Stimulated activated CD8-positive, alpha-beta memory T cell treated with anti-CD3 and anti-CD28 coated beads, Interleukin-4, amount 100 ng/mL, for 48 hours (primary cell): ENCODE measurements at places on chromosomes 1 and 21.

DNA sequence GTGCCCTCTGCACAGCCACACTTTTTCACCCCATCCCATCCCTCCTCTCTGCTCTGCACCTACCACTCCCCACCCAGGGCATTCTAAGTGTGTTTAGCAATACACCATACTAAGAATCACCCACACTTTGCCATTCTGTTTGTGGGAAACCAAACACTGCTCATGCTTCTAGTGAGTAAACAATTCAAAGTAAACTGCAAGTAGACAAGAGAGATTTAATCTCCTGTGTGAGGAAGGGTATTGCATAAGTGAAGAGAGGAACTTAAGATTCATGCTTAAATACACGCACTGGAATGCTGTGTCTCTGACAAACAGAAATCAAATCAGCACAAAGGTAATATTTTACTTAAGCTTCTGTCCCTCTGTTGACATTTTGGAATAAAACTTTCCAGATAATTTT is 4.8 kb upstream of the EDARADD start:
- DNase-seq, result no peak

DNA sequence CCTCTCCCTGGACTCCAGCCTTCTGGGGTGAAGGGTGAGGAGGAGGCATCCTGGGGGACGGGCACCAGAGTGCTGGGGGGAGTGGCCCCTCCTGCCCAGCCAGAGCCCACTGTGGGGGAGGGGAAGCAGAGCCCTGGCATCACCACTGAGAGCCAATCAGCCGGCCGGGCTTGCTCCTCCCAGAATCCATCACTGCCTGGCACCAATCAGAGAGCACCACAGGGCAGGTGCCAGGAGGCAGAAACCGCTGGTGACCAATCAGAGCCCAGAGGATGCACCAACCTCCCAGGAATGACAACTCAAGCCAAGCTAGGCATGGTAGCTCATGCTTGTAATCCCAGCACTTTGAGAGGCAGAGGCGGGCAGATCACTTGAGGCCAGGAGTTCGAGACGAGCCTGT is 27.9 kb downstream of the CASZ1 start:
- no peak for DNase-seq

- DNase-seq, result no peak
Observed at GRCh38 chr1:60992165-60992564, 90.2 kb upstream of the NFIA start.

- DNase-seq, result no peak
Observed at GRCh38 chr1:207191061-207191460, 87.0 kb downstream of the C4BPA start.

DNA sequence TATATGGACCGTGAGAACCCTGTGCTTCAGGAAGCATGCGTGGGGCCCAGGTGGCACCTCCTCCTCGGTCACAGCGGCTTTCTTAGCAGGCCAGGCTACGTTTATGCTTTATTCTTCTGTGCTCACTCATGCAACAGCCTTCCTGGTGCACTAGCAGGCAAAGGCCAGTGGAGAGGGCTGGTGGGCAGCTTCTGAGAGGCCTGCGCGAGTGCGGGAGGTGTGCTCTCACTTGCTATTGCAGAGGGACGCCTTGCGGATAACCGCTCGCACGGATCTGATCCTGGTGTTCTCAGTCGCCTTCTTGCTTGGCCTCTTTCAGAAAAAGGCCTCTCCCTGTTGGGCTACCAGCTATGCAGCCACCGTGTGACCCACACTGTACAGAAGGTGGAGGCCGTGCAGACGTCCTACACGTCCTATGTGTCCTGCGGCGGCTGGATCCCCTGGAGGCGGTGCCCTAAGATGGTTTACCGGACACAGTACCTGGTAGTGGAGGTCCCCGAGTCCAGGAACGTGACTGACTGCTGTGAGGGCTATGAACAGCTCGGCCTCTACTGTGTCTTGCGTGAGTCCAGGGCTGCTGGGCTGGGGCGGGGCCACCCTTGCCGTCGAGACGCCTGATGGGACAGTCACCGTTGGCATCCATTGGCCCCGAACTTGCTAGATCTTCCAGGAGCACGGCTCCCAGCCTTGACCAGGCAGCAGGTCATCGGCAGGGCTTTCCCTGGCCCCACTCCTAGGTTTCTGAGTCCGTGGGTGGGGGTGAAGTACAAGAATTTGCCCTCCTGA is 4.8 kb downstream of the UMODL1 start:
- DNase-seq, result no peak

- no peak for DNase-seq
Observed at GRCh38 chr1:60988891-60989290, 93.5 kb upstream of the NFIA start.

DNA sequence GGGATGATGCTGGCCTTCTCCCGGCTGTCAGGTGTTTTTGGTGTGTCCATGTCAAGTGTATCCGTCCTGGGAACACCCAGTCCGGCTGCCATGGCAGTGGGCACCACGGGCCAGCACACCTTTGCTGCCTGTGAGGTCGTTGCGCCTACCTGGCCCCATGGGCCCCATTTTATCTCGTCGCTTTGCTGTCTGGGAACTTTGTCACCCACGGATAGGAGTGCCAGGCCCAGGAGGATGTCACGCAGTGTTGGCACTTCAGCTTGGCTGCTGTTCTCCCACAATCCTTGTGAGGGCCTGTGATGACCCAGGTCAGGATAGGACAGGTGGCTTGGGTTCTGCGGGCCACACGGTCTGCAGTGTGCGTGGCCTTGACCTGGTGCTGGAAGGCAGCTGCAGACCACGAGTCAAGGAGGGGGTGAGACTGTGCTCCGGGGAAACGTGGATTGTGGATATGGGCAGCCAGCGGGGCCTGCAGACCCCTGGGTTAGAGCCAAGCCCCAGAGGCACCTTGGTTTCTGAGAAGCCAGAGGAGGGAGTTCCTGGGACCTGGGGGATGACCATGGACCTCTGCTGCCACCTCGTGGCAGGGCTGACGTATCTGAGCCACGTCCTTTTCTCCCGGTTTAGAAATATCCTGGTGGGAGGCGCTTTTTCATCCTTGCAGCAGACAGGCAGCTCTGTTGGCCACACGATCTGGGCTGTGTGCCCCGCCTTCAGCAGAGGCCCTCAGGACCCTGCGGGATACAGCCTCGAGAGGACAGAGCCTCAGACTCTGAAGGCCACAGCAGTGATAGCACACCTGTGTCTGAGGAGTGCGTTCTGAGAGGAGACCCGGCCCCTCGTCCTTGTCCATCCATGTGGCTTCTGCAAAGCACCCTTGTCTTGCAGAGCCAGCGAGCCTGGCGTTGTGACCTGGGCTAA is 161.1 kb upstream of the COL6A1 start:
- DNase-seq, result peak; percentile 86

GRCh38 chr1:234515411-234515810 is 36.4 kb upstream of the TARBP1 start:
- DNase-seq, result no peak

DNA sequence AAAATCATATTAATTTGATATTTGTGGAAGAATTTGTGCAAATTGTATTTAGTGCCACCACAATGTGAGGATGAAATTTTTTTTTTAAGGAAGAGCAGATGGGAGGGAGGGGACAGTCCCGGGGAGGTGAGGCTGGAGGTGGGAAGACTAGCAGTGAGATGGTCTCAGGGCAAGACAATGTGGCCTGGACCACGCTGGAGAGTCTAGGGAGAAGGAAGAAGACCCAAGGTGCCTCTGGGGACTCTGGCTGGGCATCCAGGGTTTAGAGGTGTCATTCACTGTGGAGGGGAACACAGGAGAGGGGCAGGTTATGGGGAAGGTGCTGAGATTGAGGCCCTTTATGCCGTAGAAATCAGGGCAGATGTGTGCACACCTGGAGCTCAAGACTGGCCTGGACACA is 10.3 kb upstream of the THEMIS2 start:
- DNase-seq, result no peak

GRCh38 chr21:35581640-35582039 is 478.7 kb downstream of the SETD4 start:
- DNase-seq, result no peak

- no peak for DNase-seq
Observed at GRCh38 chr1:182149411-182149965, 88.0 kb upstream of the ZNF648 start.

- no peak for DNase-seq
Observed at GRCh38 chr1:15446212-15446611, 8.0 kb downstream of the CTRC start.

DNA sequence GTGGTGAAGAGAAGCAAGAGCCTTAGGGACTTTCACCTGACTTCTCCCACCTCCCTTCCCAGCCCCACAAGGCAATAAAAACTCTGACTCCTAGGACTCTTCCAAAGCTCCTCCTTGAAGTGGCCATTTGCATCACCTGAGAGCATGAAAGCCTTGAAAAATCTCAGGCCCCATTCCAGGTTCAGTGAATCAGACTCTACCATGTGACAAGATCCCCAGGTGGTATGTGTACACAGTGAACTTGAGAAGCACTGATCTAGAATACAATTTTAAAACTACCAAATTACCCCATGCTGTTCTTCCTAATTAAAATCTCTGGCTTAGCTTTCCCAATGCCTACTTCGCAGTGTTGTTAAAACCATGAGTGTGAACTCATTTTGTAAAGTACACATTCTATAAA is 195.1 kb upstream of the SAMSN1 start:
- no peak for DNase-seq

DNA sequence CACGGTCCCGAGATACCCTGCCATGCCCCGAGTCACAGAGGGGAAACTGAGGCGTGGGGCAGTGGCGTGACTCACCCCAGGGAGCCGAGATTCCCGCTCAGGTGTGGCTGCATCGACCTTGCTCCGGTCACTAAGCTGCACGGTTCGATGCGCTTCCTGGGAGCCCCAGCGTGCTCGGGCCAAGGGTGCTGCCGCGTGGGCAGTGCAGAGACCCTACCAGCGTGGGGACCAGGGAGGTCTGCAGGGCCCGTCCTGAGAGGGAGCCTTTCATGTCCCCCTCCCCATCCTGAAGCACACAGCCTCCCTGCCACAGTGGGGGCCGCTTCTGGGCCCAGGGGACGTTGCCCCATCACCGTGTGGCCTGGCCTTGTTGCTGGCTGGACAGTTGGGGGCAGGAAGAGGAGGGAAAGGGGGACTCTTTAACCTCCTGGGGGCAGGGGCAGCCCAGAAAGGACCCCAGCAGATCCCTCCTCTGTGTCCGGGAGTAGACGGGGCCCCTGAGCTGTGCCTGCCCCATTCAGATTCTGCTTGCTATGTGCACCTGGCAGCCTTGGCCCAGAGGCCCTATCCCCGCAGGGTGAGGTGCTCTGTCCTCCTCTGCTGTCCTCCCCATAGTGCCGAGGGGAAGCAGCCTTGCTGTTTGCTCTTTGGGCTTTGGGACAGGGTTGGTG is 52.3 kb downstream of the COL18A1 start:
- no peak for DNase-seq
